ENCODE measurements at places on chromosomes 7 and 10.

GRCh38 chr10:83835945-83836745 lies 303.2 kb upstream of the GHITM start:
- DNase-seq = no peak

DNA sequence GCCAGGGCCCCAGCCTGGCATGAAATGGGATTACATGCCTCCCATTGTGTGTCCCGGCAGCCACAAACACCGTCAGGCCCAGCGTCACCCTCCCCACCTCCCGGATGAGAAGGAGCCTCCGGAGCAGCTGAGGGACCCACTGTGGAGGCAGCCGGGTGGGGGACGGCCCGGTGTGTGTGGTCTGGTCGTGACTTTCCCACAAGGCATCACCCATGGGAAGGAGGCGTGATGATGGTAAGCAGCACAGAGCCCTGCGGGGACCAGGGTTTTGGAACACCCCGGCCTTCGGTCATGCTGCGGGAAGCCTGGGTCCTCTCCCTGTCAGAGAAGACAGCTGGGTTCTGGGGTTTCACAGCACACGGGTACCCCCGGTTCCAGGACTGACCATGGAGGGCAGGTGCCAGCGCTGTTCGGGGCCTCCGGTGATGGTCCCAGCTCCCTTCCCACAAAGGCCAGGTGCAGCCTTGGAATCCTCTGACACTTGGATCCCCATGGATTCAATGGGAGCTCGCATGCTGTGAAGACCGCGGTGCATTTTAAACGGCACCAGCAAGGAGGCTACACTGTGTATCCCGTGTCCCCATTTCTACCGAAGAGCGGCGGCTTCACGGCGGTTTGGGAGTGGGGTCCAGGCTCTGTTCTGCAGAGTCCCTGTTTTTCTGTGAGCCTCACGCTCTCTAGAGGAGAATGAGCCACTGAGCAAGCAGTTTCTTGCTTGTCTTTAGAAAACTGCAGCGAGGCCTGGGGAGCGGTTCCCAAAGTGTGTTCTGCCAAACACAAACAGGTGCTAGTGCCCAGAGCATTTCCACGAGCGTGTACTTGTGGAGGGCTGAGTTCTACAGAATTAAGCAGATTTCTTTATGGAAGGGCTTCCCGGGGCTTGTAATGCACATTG lies 336.0 kb downstream of the ADARB2 start:
- DNase-seq = no peak

GRCh38 chr7:133936074-133936473 lies 191.1 kb upstream of the LRGUK start:
- DNase-seq = no peak

DNA sequence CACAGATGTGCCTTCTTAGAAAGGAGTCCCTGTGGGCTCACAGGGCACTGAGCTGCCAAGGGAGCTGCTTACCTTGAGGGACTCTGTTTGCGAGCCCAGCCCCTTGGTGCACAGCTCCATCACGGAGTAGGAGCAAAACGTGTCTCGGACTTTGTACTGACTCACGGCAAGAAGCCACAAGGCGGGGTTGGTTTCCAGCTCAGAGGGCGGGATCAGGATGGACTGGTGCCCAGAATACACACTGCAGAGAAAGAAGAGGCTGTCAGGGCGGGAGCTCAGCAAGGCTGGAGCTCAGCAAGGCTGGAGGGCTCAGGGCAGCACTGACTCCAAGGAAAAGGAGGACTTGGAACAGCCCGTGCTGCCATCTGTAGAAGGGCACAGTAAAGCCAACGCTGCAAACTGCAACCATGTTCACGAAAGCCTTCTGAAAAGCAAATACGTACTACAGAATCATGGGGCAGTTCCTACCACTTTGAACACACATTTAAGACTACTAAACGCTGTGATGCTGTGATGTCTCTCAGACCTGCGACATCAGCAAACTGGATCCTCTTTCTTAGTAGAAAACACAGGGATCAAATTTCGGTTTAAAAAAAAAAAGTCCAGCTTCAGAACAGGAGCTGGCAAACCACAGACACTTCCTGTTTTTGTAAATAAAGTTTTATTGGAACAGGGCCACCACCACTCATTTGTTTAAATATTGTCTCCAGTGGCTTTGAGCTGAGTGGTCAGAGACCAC lies 194.3 kb downstream of the ZMYND11 start:
- peak; percentile 52 for DNase-seq

- no peak for DNase-seq
Measured at GRCh38 chr7:150381785-150382122, 2.6 kb downstream of the ZNF775 start.

- no peak for DNase-seq
Measured at GRCh38 chr7:100829150-100829716, 1.9 kb upstream of the EPHB4 start.

GRCh38 chr7:17546592-17546991 lies 248.1 kb downstream of the AHR start:
- DNase-seq = no peak

- DNase-seq = no peak
Measured at GRCh38 chr7:144835155-144835611, 670 bp downstream of the TPK1 start.

DNA sequence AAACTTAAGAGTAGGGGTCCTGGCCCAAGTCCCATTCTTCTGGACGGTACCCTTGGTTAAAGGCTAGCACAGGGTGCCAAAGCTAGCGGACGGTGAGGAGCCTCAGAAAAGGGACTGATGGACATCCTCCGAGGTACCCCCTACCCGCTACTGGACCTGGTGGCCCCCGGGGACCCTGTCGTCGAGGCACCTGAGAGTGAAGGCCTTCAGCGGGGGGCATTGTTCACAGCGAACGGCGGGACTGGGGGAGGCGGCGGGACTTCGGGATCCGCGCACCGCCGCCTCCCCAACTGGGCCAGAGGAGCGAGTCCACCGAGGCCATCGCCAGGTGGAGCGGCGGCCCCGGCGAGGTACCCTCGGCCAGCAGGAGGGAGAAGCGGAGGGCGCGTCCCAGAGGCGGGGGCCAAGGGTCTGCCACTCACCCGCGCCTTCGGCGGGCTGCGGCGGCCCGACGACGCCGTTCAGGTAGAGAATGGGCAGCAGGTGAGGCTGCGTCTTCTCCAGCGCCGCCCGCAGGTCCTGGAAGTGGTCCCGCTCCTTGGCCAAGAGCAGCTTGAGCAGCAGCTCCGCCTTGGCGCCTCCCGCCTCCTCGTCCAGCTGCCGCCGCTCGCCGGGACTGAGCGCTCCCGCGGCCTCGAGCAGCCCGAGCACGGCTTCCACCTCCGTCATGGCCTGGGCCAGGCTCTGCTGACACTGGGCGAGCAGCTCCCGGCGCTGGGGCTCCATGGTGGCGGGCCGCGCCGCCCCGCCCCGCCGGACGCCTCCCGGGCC lies 575 bp downstream of the DLG5 start:
- peak; percentile 59 for DNase-seq

GRCh38 chr7:81260152-81260551 lies 341.3 kb upstream of the SEMA3C start:
- DNase-seq = no peak

- DNase-seq = no peak
Measured at GRCh38 chr10:29925771-29926692, 133.4 kb downstream of the JCAD start.

DNA sequence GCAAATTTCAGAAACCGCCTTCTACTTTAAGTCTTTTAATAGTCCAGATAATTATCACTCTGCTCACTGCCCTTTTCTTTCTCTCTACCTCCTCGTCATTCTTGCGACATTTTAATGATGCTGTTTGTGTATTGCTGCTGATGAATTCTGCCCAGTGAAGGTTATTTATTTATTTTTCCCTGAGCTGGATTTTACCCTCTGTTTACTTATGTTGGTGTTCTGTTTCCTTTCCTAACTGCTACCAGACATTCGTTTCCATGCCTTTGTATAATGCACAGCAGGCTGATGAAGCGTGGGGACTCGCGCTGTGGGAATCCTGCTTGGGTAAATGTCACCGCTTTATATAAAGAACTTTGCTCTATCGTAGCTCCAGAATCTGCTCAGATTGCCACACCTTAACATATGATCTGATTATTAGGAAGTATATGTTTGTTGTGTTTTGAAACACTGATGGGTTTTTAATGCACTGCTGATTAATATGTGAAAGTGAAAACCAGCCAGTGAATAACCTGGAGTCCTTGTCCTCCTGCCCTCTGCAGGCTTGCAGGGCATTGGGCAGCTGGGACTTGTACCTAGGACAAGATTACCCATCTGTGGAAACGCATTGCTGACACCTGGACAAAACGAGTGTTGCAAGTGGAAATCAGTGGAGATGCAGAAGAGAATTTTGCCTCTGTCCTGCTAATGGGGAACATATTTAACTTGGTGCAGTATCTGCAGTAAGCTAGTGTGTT lies 291.5 kb downstream of the SDK1 start:
- DNase-seq = no peak

- DNase-seq = no peak
Measured at GRCh38 chr10:70328018-70328417, 44.2 kb upstream of the NPFFR1 start.

DNA sequence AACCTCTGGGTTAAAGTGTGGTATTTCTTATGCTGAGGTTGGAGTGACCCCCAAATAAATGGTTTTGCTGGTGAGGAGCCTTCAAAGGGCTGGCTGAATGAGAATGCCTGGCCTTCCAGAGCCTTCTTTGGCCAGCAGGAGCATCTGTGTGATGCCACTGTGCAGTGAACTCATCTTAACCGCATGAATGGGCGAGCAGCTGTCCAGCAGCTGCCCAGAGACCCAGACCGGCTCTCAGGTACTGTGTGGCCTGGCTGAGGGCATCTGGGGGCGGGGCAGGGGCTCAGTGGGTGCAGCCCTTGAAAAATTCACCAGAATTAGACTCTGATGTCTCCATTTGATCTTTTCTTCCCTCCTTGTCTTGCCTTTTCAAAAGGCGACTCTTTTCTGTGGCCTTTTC lies 59.0 kb downstream of the SYPL1 start:
- no peak for DNase-seq

DNA sequence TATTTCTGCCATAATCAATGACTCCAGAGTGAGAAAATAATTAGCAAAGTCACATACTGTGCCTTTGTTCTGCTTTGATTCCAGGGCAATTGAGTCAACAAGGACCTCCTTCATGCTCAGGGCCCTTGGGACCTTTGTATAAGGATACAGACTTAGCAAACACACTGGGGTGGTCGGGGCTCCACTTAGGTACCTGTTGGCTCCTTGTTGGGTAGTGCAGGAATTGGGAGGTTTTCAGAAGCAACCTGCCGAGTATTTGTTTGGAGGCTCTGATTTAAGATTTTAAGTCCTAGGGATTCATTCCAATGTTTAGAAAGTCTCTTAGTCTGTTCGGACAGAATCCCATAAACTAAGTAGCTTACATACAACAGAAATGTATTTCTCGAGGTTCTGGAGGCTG lies 3.0 kb downstream of the ADCK2 start:
- no peak for DNase-seq

DNA sequence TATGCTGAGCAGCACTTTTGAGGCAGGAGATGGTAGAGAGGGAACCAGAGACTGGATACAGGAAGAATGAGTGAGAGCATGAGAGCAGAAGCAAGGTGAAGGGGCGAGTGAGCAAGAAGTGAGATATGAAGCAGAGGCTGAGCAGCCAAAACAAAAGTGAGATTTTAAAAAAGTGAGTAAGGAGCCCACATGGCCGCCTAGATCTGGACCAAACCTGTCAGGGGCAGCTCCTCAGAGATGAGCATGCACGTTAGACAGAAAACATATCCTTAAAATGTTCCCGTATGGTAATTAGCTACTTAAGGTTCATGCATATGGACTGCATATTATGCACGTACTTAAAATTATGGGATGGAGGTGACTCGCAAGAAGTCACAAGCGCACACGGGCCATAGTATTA lies 22.5 kb downstream of the TMEM176A start:
- no peak for DNase-seq

GRCh38 chr10:70722820-70723424 lies 50.6 kb downstream of the ADAMTS14 start:
- DNase-seq = no peak

DNA sequence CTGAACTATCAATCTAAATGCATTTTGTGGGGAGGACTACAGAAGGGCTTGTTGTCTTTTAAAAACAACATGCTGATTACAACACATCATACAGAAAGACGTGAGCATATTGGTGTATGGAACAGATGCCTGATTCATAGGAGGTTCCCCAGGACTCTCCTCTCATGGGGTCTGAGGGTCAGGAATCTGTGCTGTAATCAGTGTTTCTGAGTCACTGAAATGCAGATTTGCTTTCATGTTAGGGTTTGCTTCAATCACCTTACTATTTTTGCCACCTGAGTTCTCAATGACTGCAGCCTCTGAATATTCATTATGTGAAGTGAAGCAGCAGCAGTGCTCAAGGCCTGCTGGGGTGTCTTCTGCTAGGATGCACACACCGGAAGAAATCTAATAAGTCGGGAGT lies 550 bp upstream of the ANK3 start:
- no peak for DNase-seq

DNA sequence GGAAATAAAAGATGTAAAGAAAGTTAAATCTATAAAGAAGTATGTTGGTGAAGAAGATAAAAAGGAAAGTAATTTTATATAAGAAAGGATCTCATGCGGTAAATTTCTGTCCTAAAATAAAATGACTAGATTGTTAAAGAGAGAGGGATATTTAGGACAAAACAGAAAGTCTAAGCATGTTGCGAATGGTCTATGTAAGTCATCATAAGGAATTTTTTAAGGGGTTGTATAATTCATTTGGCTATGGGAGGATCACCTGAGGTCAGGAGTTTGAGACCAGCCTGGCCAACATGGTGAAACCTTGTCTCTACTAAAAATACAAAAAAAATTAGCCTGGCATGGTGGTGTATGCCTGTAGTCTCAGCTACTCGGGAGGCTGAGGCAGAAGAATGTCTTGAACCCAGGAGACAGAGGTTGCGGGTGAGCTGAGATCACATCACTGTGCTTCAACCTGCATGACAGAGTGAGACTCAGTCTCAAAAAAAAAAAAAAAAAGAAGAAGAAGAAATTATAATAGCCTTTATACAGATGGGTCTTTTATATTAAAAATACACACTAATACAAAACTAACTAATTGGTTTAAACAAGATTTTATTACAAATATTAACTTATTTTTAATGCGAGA lies 294.3 kb downstream of the MAGI2 start:
- no peak for DNase-seq

- DNase-seq = no peak
Measured at GRCh38 chr7:127393368-127394058, 1.0 kb upstream of the ZNF800 start.

DNA sequence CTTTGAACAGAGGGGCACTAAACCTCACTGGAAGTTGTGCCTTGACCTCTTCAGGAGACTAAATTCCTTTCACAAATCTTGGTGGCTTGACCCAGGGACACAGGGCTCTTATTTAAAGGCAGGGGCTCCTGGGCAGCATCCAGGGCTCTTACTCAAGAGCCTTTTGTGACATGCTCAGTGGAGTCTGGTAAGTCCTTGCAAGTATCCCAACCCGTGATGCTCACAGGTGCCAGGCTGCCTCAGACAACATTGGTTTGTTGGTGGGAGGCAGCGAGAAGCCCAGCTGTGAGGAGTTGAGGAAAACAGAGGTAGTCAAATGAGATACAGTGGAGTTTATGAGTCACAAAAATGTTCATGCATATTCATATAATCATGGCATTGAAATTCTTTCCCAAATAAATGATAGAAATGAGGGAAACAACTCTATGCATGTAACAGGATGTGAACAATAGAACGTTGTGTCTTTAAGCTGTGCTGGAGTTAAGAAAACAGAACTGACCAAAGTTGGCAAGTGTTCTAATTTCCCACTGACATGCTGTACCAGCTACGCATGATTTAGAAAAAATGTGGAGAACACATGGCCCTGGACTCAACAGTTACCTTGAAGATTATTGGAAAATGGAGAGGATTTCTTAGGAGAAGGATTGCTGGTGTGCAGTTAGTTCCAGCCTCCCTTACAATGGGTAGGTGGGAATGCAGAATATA lies 654.5 kb upstream of the COBL start:
- no peak for DNase-seq

GRCh38 chr7:153401795-153402720 lies 642.5 kb downstream of the ACTR3B start:
- no peak for DNase-seq

- DNase-seq = no peak
Measured at GRCh38 chr7:100888291-100888987, 1.1 kb downstream of the UFSP1 start.

Data from activated T-cell treated with anti-CD3 and anti-CD28 coated beads, Interleukin-2, amount 50 U/mL, for 24 hours (primary cell).